ENCODE measurements at places on chromosomes 2 and 18.

DNA sequence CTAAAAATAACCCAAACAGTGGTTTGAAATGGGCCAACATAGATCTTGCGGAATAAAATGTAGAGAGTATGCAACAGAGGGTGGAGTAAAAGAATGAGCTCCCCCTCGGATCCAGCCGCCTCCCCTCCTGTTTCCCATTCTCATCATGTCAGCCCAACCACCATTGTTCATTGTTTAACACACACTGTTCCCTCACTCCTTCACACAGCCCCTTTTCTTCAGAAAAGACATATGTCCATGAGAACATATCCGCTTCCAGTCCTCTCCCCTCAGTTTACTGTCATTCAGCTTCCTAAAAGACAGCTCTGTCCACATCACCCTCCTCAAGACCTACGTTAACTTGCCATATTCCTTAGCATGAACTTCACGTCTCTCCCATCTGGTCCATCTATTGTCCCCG lies 62.9 kb upstream of the SERTAD2 start:
- DNase-seq, result no peak

- no peak for DNase-seq
These were observed 218.6 kb downstream of the SH3RF3 start for GRCh38 chr2:109347626-109348025.

DNA sequence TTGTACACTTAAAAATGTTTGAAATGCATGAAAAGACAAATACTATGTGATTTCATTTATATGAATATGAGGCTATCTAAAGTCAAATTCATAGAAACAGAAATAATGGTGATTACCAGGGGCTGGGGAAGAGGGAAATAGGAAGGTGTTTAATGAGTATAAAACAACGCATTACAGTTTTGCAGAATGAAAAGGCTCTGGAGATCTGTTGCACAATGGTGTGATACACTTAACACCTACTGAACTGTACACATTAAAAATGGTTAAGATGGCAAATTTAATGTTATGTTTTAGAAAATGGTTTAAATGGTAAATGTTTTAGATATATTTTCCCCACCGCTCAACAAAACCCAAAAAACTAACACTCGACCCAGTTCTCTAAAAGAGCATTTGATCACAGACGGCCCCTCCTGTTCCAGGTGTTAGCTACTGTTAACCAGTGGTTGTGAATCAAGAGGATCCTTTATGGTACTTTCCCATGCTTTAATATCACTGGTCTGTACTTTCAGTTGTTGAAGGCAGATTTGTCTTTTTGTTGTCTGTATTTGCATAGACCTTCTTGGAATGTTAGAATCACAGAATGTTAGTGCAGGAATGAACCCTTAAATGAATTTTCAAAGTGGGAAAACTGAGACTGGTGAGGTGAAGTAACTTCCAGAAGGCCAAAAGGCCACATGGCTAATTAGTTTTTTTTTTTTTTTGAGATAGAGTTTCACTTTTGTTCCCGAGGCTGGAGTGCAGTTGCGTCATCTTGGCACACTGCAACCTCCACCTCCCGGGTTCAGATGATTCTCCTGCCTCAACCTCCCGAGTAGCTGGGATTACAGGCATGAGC lies 10.2 kb downstream of the RAB10 start:
- DNase-seq, result no peak

DNA sequence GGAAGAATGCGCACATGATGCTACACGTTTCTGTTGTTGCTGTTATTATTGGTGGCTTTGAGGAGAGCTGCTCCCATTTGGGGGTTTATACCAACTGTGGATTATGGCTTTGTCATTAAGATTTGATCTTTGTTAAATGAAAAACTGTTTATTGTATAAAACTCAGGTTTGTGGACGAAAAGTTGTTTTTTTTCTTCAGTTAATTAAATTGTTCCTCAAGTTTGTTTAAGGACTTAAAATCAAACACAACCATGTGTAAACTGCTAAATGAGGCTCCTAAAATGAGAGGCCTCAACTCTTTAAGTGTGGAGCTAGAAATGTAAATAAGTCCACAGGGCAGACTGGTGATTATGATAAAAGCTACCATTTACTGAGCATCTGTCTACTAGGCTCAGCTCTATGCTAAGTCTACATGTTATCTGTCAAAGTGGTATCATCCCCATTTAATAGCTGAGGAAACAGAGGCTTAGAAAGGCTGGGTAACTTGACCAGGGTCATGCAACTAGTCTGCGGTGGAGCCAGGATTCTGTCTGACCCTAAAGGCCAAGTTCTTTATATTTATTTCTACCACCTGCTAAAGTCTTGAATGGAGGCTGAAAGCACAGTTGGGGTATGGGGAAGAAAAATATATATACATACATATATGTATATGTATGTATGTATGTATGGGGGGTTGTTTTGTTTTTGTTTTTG lies 4.1 kb downstream of the MYCN start:
- DNase-seq, result no peak

- DNase-seq, result no peak
These were observed 9.4 kb upstream of the ITGB6 start for GRCh38 chr2:160209516-160209856.

- no peak for DNase-seq
These were observed 22.0 kb upstream of the RALBP1 start for GRCh38 chr18:9453283-9453682.

DNA sequence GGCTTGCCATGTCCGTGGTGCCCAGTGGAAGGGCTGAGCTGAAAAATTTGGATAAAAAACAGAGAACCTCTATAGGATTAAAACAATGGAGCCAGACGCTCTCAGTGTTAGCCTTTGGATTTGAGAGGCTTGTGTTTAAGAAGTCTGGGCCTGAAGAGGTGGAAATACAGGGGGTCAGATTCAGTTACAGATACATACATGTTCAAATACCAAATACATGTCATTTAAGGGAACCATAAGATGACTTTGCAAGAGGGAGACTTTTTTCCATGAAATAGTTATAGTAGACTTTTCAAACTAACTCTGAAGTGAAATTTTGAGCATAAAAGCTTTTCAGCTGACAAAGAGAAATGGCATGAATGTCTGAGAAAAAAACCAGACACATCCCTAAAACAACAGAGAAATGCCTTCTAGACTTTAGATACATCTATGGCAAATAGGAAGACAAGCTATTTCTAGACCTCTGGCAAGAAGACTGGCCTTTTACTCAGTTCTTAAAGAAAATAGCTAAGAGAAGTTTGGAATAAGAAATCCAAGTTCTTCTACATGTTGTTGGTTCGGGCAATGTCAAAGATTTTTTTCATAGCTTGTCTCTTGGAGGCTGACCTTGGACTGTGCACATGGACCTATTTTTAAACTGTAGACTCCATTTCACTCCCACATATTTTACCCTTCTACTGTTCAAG lies 112.9 kb downstream of the LTBP1 start:
- no peak for DNase-seq

GRCh38 chr18:52541056-52541455 lies 201.1 kb downstream of the DCC start:
- peak; percentile 79 for DNase-seq

DNA sequence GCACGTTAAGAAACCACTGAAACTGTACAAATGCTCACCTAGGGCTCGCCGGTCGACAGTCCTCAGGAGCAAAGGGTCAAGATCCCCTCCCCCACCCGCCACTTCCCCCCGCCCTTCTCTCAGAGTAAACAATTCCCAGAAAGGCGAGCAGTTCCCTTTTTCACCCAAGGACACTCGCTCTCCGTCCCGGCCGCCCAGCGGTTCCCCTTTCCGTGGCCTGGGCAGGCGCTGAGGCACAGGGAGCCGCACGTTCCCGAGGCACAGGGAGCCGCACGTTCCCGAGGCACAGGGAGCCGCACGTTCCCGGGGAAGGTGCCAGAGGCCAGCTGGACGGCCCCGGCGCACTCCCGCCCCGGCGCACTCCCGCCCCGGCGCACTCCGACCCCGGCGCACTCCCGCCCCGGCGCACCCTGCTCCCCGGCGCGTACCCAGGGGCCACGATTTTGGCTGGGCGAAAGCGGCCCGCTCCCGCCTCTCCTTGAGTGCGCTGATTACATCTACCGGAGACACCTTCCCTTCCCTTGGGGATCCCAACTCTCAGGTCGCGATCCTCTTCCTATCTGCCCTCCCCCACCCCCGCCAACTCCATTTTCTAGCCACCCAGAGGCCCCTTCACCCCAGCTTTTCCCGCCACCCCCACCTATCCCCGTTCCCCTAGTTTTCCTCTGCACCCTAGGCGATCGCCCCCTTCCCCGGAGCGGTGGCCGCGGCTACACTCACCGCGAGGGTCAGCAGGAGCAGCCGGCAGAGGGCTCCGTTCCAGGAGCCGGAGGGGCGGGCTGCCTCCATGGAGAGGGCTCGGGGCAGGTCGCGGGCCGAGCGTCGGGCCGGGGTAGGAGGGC lies 817 bp downstream of the DSC2 start:
- no peak for DNase-seq

- peak; percentile 3 for DNase-seq
These were observed 5.1 kb upstream of the PIEZO2 start for GRCh38 chr18:11154368-11154989.

GRCh38 chr18:60755134-60755533 lies 382.6 kb upstream of the MC4R start:
- DNase-seq, result no peak

DNA sequence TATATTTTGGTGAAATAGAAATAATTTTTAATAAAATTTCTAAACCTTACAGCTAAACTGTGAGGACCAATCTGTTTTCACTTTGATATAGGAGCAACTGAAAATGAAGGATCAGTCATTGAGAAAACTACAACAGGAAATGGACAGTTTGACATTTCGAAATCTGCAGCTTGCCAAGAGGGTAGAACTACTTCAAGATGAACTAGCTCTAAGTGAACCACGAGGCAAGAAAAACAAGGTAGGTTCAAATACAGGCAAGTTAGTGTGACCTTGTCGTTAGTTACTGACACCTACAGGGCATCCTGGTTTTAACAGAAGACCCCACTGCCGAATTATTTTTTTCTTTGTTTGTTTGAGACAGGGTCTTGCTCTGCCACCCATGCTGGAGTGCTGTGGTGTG lies 75.5 kb upstream of the STON1 start:
- DNase-seq, result no peak

GRCh38 chr18:43651057-43651456 lies 373.8 kb upstream of the SYT4 start:
- no peak for DNase-seq

- DNase-seq, result peak; percentile 47
These were observed 1.6 kb downstream of the TSHZ1 start for GRCh38 chr18:75211953-75212750.

- no peak for DNase-seq
These were observed 120.0 kb upstream of the STK17B start for GRCh38 chr2:196291426-196291825.

- DNase-seq, result no peak
These were observed 315.1 kb downstream of the RDH14 start for GRCh38 chr2:18245375-18245774.

All from G401 (cell line).